Activated CD4-positive, alpha-beta T cell treated with anti-CD3 and anti-CD28 coated beads for 36 hours (primary cell): ENCODE measurements at places on chromosomes 2 and 18. TPM values are rescaled to one million over a fixed set of nuclear protein-coding genes. Genes with fewer than 3 reads are reported as not detected.

Gene STAM2
- 18.5 TPM for total RNA-seq

Gene UGT1A8
- not detected for total RNA-seq

Gene LOXHD1
- total RNA-seq: 0.05 TPM

DNA sequence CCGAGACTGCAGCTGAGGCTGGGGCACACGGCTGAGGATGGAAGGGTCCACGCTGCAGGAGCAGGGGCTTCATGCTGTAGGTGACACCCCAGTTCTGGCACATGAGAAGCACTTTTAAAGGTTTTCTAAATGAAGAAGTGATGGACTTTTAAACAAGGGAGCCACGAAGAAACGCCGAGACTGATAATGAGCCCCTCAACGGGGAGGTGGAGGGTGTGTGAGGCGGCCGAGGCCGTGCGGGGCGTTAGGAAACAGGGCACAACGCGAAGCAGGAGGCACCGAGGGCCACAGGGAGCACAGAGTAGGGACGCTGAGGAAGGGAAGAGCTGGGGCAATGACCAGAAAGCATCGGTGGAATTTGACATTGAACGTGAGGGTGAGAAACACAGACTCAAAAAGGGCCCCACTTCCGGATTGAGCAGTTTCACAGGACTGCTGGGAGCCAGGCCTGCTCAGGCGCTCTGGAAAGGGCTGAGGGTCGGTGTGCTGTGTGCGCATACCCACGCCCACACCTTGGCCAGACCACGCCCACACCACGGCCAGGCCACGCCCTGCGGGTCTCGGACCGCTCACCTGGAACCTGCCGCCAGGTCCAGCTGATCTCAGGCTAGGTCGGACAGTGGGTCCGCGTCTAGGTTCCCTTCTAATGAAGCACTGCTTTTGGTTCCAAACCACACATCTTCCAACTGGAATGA is 115.7 kb downstream of the GYPC start:
- H3K27me3 ChIP-seq: no peaks in the 10 kb centered on the region
- H3K4me3 ChIP-seq: no peak overlapping the region
- peaks cover 6% of the 10 kb centered on the region for H3K4me1 ChIP-seq
- DNase-seq: no peak
- H3K27ac ChIP-seq: no peak overlapping the region
- no peaks in the 10 kb centered on the region for H3K36me3 ChIP-seq

GRCh38 chr2:220320326-220320725 is 692.9 kb downstream of the SLC4A3 start:
- H3K4me3 ChIP-seq: no peak overlapping the region
- H3K27me3 ChIP-seq: no peaks in the 10 kb centered on the region
- no peak overlapping the region for H3K27ac ChIP-seq
- DNase-seq: no peak
- no peaks in the 10 kb centered on the region for H3K4me1 ChIP-seq

GRCh38 chr18:55244546-55244945 is 285.3 kb upstream of the CCDC68 start:
- H3K4me3 ChIP-seq: no peak overlapping the region
- H3K27ac ChIP-seq: no peak overlapping the region
- H3K4me1 ChIP-seq: peaks cover 1% of the 10 kb centered on the region
- DNase-seq: no peak
